Thyroid gland (tissue), 4 donors: ENCODE measurements at places on chromosomes 6 and 20. TPM values are rescaled to one million over a fixed set of nuclear protein-coding genes. Genes with fewer than 3 reads are reported as not detected.

DNA sequence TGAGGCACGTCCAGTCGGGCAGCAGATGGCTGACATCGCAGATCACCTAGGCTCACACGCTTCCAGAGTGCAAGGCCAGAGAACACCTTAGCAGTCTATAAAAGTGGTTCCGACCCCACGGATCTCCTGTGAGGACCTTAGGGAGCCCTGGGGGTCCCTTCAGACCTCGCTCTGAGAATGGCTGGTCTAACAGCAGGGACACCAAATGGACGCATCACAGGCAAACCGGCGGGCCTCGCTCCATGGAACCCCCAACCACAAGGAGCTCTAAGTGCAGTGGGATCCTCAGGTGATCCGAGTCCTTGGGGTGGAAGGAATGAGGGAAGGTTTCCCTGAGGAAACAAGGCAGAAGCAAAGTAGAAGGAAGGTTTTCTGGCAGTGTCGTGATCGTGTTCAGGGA lies 135.4 kb downstream of the SMOC2 start:
- peaks cover 14% of the 10 kb centered on the region for H3K4me1 ChIP-seq
- H3K36me3 ChIP-seq = no peaks in the 10 kb centered on the region
- H3K27me3 ChIP-seq = no peaks in the 10 kb centered on the region
- DNase-seq = no peak

DNA sequence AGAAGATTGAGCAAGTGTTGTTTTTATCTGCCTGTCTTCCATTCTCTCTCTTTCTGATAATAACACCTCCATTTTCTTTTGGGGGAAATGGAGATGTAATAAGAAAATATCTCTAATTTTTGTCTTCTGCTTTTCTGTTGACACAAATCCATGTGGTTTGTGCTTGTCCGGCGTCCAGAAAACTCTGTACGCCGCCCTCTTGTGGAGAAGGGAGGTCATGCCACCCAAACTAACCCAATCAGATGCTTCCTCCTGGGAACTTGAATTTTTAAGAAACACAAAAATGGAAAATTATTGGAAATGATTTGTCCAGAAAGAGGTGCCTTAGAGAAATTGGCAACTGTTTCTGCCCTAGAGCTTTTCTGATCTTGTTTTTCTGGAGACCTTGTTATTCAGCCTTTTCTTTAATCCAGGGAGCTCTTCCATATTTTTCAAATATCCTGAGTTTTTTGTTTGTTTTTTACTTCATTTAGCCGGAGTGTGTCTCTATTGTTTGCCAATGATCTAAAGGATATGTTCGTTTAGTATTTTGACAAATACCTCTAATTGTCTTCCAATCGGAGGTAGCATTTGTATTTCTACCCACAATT lies 17.8 kb upstream of the FNDC1 start:
- H3K27me3 ChIP-seq = no peaks in the 10 kb centered on the region
- H3K4me1 ChIP-seq = no peaks in the 10 kb centered on the region
- no peak overlapping the region for H3K4me3 ChIP-seq
- no peaks in the 10 kb centered on the region for H3K36me3 ChIP-seq

DNA sequence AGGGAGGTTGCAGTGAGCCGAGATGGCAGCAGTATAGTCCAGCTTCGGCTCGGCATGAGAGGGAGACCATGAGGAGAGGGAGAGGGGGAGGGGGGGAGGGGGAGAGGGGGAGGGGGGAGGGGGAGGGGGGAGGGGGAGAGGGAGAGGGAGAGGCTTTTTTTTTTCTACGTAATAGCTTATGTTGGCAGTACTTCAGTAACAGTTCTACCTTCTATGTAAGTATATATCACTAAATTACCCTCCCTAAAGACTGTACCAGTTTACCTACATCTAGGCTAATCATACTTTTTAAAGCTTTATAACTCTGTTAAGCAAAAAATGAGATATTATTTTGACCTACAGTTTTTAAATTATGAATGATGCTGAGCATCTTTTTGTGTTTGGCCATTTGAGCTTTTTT lies 13.6 kb downstream of the TM9SF4 start:
- H3K36me3 ChIP-seq = no peaks in the 10 kb centered on the region
- no peak overlapping the region for H3K4me3 ChIP-seq
- peaks cover 11% of the 10 kb centered on the region for H3K4me1 ChIP-seq
- no peak overlapping the region for H3K27ac ChIP-seq

DNA sequence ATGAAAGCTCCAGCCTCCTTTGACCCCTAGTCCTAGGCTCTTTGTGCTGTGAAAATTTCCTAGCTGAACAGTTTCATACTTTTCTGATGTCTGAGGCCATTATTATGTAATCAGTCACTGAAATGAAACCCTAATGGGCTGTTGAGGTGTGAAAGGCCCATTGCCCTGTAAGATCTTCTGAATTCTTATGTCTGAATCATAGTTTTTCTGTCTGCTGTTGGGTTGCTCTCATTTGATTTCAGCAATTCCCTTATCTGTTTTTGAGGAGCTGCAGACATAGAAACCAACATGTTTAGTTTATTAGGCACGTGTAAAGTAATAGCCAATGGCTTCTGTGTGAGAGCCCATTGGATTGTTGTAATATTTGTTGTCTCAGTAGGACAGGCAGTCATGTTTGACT lies 118.1 kb downstream of the EYA4 start:
- H3K27ac ChIP-seq = no peak overlapping the region
- no peaks in the 10 kb centered on the region for H3K27me3 ChIP-seq
- DNase-seq = no peak
- H3K36me3 ChIP-seq = no peaks in the 10 kb centered on the region
- no peak overlapping the region for H3K4me3 ChIP-seq

GRCh38 chr6:106894978-106895702 lies 79.4 kb downstream of the CD24 start:
- no peak overlapping the region for H3K27ac ChIP-seq
- no peak for DNase-seq
- H3K27me3 ChIP-seq = no peaks in the 10 kb centered on the region
- H3K4me1 ChIP-seq = no peaks in the 10 kb centered on the region
- no peaks in the 10 kb centered on the region for H3K36me3 ChIP-seq
- no peak overlapping the region for H3K4me3 ChIP-seq

Gene SLC22A1
- total RNA-seq = 2.0 TPM

Gene BTN1A1
- not detected for total RNA-seq
